ENCODE measurements at places on chromosomes 11 and 22.

GRCh38 chr11:41848349-41848748, 388.9 kb upstream of the LRRC4C start:
- DNase-seq: no peak

GRCh38 chr22:28953403-28953802, 70.0 kb downstream of the ZNRF3 start:
- no peak for DNase-seq

DNA sequence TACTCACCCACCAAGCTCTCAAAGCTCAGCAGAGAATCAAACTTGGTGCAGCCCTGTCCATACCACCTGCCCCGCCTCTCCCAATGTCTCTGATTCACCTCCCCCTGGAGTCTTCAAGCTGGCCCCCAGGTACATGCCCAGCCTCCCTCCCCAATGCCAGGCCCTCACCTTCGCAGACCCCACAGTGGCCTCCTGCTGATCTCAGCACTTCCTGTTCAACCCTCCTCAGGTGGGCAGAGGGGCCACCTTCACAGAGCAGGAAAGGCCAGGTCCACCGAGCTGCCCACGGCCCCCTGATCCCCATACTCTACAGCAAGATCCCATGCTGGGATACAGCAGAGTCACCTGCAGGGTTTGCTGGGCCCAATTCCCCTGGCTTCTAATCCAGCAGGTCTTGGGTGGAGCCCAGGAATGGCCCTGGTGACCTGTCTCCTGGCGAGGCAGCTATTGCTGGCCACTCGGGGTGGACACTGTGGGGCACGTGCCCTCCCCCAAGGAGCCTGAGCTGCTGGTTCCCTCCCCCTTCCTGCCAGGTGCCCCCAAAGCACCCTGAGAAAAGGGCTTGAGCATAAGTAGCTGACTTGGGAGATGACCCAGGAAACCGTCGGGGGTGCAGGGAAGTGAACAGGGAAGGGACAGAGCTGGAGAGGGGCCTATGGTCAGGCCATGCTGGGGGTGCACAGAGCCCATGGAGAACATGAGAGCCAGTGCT, 150.7 kb downstream of the BRD1 start:
- DNase-seq: no peak

DNA sequence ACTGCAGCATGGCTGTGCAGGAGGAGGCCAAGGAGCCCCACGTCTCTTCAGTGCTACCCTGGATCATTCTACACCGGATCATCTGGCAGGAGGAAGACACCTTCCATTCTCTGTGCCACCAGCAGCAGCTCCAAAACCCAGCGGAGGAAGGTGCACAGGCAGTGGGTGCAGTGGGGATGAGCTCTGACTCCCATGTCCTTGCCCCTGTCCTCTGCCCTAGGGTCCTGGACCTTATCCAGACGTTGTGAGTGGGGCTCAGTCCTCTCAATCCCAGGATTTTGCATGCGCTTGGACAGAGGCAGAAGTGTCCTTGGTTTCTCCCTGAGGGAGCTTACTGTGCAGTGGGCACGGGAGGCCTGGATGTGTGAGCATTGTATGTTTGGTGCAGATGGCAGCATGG, 61.3 kb downstream of the CABIN1 start:
- no peak for DNase-seq

- DNase-seq: no peak
These were observed 27.0 kb upstream of the SLC5A1 start for GRCh38 chr22:32016081-32016480.

DNA sequence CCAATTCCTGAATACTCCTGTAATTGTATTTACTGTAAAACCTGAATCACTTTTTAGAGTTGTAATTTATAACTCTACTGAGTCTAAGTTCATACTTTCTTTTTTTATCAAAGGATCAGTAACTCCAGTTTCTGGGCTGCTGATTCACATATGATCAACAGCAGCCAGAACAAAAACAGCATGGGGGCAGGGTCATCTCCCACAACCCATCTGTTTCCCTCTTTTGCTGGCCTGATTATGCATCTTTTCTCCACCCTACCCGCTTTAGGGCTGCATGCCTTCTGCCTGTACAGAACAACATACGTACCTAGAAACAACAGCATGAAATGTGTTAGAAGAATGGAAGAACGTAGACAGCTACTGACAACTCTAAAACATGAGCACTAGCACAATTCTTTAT, 76.0 kb downstream of the MRTFA start:
- DNase-seq: no peak

Data from HT-29 (cell line).